Glutamatergic neuron (in vitro differentiated cells): ENCODE measurements at places on chromosomes 11 and 22. TPM values are rescaled to one million over a fixed set of nuclear protein-coding genes. Genes with fewer than 3 reads are reported as not detected.

DNA sequence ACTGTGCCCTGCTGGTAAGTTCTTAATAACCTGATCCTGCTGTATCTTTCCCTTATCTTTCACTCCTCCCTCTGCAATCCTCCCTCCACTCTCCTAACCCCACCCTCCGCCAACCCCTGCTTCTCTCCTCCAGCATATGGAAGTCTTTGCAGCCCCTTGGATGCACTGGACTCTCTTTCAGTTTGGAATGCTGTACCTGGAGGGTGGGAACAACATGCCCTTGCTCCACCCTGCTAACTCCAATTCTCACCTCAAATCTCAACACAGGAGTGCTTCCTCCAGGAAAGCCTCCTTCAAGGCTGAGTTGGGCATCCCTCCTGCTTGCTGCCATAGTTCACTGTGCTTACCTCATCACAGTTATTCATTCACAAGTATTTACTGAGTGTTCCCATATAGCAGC, 52.8 kb upstream of the LDLRAD3 start:
- no peak for DNase-seq

GRCh38 chr11:67368621-67369020, 4.8 kb downstream of the CLCF1 start:
- no peak for DNase-seq

GRCh38 chr11:27012234-27012921, 18.5 kb downstream of the FIBIN start:
- DNase-seq, result no peak

GRCh38 chr11:65546217-65546958, 11.8 kb downstream of the LTBP3 start:
- DNase-seq, result peak; percentile 91

- DNase-seq, result no peak
Observed at GRCh38 chr11:111949519-111950426, 12.6 kb downstream of the DIXDC1 start.

DNA sequence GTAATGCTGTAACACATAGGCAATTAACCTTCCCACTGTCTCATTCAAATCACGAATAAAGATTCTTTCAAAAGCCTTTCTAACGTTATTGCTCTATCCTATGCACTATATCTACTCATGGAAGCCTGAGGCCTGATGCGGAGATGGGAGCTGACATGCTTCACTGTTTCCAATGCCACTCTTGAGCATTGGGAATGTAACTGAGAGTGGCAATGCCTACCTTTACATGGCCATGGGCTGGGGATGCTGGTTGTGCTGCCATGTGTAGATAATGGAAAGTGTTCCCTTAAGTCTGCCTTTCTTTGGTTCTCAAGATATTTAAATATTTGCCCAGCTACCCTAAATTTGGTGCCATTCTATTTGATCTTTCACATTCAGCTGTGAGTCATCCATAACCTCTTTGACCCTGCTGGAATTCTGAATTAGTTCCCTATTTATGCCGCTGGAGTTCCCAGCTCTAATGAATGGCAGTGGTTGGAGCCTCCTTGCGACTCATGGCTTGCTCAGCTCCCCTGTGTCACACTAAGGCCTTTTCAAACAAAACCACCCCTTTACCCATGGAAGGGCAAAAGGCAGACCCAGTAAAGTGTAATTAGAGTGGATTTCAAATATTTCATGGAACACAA, 21.4 kb upstream of the DKK3 start:
- DNase-seq, result no peak

- no peak for DNase-seq
Observed at GRCh38 chr22:50595189-50595588, 5.4 kb upstream of the MAPK8IP2 start.

GRCh38 chr22:28940441-28940840, 57.1 kb downstream of the ZNRF3 start:
- no peak for DNase-seq

- DNase-seq, result no peak
Observed at GRCh38 chr11:5288108-5288905, 13.4 kb downstream of the OR51B4 start.

GRCh38 chr22:31233001-31233400, 20.9 kb downstream of the LIMK2 start:
- DNase-seq, result no peak

- DNase-seq, result no peak
Observed at GRCh38 chr22:29212743-29213142, 7.0 kb downstream of the EMID1 start.

GRCh38 chr22:45218976-45219375, 21.7 kb downstream of the KIAA0930 start:
- DNase-seq, result no peak

- no peak for DNase-seq
Observed at GRCh38 chr11:124943741-124944140, 7.9 kb upstream of the HEPACAM start.

- no peak for DNase-seq
Observed at GRCh38 chr11:2940147-2940920, 11.1 kb upstream of the PHLDA2 start.

- DNase-seq, result no peak
Observed at GRCh38 chr11:4580124-4580523, 1.4 kb upstream of the OR52I2 start.

DNA sequence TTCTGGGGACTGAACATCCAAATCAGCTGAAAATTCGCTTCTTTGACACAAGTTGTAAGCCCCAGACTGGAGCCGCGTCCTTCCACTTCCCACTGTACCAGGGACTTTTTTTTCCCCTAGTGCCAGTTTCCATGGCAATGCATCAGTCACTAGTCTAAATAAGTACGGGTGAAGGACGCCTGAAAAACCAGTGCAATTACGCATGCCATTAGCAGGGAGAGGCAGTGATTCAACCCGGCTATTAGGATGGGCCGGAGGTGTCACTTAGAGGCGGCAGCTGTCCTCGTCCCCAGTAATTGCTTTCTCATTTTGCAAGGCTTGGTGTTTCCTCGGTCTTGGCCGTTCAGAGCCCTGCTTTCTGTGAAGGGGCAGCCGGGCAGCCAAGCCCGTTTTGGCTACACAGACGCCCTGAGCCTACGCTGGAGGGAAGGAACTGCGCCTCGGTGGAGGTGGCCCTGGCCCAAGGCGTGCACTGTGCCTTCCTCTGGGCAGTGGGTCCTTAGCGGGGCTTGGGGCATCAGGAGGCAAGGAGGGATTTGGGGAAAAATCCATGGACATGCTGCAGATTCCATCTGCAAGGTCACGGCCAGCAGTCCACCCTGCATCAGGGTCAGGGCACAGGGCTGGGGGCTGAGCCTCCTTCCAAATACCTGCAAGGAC, 319.7 kb downstream of the CTTN start:
- peak; percentile 51 for DNase-seq

DNA sequence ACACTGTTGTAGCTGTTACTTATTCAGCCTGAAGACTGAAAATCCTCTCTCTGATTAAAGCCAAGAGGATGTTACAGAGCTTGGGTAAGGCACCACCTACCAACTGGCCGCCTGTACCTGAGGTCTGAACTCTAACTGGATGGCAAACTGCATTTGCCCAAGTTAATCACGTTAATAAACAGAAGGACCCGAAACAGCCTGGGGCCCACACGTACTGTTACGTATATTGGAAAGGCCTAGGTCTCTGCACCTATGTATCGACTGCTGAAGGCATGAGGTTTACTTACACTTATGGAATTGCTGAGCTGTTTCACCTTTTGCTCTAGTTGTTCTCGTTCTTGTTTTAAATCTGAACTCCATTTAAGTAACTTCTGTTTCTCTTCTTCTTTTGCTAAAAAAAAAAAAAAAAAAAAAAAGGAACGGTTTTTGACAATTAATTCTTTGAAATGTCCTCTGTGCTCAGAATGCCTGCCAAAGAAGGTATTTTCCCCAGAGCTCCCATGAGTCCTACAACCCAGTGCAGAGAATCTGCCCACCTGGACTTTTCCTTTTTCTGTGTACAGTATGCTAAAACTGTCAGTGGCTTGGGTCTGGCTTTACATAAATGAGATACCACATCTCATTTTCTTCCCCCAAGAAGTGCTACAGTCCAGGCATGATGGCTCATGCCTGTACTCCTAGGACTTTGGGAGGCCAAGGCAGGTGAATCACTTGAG, 13.1 kb downstream of the LARGE2 start:
- DNase-seq, result no peak

GRCh38 chr22:40247976-40248375, 70.3 kb downstream of the TNRC6B start:
- no peak for DNase-seq

GRCh38 chr22:48755059-48755949, 1072.4 kb downstream of the BRD1 start:
- DNase-seq, result peak; percentile 5

DNA sequence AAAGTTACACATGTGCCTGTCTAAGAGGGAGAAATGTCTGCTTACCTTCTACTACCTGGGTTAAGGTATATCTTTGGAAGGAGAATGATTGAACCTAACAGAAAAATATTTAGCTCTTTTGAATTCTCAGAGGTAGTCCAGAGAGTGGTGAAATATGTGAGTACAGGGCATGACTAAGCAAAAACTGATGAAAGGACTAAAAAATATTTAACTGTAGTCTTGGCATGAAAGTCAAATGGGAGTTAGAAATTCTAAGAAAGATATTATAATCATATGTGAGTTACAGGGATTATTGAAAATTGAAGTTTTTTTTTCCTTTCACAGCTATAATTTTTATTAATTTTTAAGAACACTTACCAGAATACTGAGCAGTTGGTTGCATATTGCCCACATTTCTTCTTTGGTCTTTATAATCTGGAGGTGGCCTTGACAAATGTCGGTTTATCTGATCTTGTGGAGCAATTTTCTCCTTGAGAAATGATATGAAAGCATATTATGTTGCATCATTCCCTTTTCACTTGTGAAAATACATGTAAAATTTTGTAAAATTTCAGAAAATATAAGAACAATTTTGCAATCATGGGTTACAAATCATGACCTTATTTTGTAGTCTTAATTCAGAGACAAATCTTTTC, 61.4 kb upstream of the MTMR2 start:
- DNase-seq, result no peak

GRCh38 chr11:123260511-123261211, 65.6 kb upstream of the CLMP start:
- no peak for DNase-seq

GRCh38 chr11:128621601-128622501, 34.5 kb upstream of the ETS1 start:
- no peak for DNase-seq

The CCDC73 gene
- not detected for total RNA-seq

The PACSIN3 gene
- total RNA-seq, result 2.2 TPM

The PVALB gene
- not detected for total RNA-seq

The NEFH gene
- 27.1 TPM for total RNA-seq

The SMTNL1 gene
- total RNA-seq, result not detected

The GALNT18 gene
- total RNA-seq, result 76.9 TPM

The MFNG gene
- 61.1 TPM for total RNA-seq

The APOBEC3B gene
- not detected for total RNA-seq

The ADORA2A gene
- total RNA-seq, result 15.9 TPM

The IRAG1 gene
- 4.2 TPM for total RNA-seq

The RAB38 gene
- total RNA-seq, result 0.76 TPM

The A4GALT gene
- 61.4 TPM for total RNA-seq

The MMP8 gene
- total RNA-seq, result not detected

The NNMT gene
- total RNA-seq, result 3.4 TPM

The LSP1 gene
- total RNA-seq, result 2.5 TPM

The OR2AG2 gene
- total RNA-seq, result 0.78 TPM

The POU2AF3 gene
- total RNA-seq, result not detected
